ENCODE measurements at places on chromosomes 16 and 17.

DNA sequence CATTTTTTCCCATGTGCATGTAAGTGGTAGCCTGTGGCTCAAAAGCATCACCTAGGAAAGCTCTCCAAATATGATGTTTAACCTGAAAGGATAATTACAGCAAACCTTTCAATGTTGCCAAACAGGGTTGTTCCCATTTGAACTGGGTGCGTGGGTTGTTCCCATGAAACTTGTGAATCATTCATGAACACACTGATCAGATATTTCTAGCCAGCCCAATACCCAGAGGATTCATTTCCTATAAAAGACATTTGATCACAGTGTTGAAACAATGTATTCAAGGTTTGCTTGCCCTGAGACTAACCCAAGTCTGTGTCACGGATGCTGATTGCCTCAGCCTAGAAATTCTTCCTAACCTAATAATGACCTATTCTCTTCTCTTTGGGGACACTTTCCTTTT, 12.9 kb downstream of the KRT39 start:
- peak; percentile 48 for DNase-seq

DNA sequence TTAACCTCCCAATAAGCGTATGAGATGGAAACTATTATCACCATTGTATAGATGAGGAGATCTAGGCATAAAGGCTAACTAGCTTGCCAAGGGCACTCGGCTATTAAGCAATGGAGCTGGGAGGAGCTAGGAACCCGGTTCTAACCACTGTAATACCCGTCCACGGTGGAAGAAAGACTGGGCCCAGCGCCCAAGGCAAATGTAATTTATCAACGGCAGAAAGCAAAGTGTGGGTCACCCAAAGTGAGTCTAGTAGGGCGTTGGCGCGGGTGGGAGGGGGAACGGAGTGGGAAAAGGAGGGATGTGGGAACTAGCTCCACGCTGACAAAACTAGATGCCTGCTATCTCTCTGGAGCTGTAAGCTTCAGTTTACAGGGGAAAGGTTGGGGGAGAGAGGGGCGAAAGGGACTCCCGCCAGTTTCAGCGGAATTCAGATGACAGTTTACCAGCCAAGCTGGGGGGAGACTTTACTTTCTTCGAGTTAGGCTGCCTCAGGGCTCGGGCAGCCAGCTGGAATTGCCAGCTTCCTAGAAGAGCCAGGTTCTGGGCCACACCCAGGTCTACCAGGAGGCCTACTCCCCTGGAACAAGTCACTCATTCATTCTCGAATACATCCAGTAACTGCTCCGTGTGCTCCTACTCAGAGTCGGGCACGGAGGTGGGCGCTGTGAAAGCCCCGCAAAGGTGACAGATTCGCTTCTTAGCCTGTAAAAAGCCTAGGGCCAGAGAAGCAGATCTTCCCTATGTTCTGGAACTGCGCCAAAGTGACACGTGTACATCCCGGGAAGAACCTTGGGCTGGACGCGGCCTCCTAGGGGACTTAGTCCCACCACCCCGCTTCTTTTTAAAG, 837 bp downstream of the LRRC59 start:
- DNase-seq: peak; percentile 57

- peak; percentile 30 for DNase-seq
Measured at GRCh38 chr17:75692976-75693375, 25.8 kb downstream of the SAP30BP start.

DNA sequence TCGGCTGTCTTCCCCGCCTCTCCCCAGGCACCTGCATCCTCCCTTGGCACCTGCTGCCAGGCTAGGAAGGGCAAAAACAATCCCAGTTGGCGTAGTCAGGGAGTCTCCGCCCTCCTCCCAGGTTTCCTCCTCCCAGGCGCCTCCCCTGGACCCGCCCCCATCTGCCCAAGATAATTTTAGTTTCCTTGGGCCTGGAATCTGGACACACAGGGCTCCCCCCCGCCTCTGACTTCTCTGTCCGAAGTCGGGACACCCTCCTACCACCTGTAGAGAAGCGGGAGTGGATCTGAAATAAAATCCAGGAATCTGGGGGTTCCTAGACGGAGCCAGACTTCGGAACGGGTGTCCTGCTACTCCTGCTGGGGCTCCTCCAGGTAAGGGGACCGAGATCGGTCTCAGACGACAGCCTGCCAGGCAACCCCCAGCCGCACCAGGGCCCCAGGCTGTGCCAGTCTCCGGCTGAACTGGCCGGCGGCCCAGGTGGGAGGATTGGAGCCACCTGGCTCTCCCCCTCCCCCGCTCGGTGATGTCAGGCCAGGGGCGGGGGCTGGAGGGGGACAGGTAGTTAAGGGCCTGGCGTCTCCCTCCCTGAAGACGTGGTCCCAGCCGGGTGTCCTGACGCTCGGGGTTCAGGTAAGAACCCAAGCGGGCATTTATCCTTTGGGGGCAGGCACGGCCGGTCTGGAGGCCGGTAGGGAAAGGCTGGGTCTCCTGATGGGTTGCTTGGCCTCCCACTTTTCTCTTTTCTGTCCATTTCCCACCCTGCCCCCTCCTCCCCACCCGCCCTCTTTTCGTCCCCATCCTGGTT, at the start of gene GRB7:
GRB7 (plus strand) TSS at position 179 of the 808 bp plus-strand sequence. CDS start 4,364 bp downstream, outside the sequence.
- DNase-seq: no peak

- DNase-seq: peak; percentile 40
Measured at GRCh38 chr17:45828582-45829133, 16.0 kb upstream of the SPPL2C start.

DNA sequence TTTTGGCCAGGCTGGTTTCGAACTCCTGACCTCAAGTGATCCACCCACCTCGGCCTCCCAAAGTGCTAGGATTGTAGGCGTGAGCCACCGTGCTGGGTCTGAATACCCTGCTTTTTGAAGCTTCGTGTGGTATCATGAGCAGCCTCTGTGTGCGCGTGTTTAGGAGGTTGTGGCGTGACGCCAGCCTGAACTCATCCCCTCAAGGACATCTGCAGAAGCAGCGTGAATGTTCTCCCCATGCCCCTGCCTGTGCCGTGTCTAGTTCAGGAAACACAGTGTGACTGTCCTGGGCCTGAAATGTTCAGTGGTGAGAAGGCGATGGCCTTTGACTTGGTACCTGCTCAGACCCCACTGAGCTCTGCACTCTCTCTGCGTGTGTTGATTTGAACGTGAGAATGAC, 35.6 kb downstream of the RNF213 start:
- no peak for DNase-seq

DNA sequence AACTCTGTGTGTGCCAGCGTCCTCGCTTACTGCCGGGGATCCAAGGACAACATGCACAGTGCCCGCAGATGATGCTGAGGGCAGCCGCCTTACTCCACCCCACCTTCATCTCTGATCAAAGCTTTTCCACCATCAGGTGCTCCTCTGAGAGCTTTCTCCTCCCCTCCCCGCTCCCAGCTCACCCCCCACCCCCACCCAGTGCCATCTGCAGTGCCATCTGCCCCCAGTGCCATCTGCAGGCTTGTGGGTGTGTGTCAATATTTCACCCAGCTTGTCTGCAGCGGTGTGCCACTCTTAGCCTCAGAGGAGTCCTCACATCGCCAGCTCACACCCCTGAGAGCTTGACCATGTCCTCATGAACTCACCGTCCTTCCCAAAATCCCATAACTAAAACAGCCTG, 98.2 kb upstream of the NOL11 start:
- DNase-seq: no peak

DNA sequence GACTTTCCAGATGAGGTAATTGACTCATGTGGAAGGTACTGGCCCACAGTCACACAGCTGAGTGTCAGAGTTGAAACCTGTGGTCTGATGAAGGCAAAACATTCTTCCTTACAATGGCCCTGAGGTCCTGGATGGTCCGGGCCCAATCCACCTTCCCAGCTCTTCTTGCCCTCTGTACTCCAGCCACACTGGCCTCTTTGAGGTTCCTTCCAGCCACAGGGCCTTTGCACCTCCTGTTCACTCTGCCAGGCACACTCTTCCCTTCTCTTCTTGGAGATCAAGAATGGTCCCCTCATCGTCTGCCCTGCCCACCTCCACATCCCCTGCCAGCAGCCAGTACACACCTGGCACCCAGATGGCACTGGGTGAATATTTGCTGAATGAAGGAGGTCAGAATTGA, 6.5 kb upstream of the PEMT start:
- DNase-seq: no peak

DNA sequence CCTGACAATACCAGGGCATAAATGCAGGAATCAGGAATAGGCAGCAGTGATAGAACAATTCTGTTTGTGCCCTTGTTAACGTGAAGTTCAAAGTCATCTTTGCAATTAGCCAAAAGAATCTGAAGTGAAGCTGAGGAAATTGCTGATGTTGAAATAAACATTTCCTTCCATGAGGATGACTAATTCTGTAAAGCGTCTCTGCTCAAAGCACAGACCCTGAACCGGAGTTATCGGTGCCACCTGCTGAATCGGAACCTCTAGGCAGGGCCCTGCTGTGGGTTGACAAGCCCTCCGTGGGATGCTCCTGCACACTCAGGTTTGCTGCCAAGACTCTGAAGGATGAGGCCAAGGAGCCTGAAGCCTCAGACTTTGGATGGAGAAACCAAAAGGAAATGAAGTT, 37.0 kb upstream of the CDH1 start:
- peak; percentile 54 for DNase-seq

GRCh38 chr16:54341892-54342776, 55.5 kb upstream of the IRX3 start:
- no peak for DNase-seq

GRCh38 chr17:72097144-72097543, 23.7 kb upstream of the SOX9 start:
- DNase-seq: peak; percentile 92

GRCh38 chr17:41863074-41863848, 2.0 kb downstream of the KLHL11 start:
- DNase-seq: no peak

DNA sequence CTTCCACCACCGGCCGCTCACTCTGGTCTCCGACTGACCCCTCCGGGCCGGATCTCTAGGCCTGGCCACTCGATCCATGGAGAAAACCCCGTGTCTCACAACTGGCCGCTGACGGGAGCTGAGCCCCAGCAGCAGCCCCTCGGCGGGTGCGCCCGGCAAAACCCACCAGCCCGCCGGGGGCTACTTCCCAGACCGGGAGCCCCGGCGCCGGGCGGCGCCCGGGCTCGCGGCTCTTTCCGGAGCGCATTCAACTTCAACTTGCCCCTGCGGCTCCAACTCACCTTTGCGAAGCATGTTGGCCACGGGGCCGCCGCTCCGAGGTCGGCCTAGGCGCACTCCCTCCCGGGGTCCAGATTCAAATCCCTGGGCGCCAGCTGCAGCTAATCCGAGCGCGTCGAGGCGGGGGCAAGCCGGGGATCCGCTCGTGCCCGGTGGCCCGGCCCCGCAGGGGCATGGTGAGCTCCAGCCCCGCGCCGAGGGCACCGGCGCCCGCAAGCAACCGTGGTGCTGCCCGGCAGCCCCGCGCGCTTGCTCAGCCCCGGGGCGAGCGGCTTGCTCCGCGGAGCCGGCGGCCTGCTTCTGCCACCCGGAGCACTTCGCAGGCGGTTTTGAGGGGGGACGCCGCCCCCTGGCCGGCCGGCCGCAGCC, 438 bp downstream of the RTN4RL1 start:
- peak; percentile 18 for DNase-seq

DNA sequence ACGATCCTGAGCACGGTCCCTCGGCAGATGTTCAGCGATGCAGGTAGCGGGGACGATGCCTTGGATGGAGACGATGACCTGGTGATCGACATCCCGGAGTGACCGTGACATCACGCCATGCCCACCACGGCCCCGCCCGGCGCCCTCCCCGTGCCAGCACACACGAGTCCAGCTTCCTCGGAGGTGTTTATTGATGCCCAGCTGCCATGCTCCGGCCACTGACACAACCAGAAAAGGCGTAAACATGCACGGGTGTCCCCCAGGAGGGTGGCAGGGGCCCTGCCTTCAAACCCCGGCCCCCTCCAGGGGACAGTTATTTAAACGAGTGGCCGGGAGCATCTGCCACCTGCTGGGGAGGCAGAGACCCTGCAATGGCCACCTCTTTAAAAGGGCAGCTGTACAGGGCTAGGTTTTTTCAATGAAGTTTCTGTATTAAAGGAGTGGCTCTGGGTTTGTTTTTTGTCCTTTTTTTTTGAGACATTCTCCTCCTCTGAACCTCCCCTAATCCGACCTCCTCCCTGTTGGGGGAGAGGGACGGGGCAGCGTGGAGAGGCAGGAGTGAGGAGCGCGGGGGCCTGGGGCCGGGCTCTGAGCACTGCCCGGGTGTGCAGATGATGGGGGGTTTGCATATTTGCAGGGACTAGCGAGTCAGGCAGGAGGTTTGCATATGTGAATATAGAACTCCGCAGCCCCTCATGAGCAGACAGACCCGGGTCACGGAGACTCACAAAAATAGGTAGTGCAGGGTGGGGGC, 5.3 kb downstream of the DOC2A start:
- DNase-seq: peak; percentile 40

- no peak for DNase-seq
Measured at GRCh38 chr16:10566613-10567012, 13.8 kb downstream of the EMP2 start.

DNA sequence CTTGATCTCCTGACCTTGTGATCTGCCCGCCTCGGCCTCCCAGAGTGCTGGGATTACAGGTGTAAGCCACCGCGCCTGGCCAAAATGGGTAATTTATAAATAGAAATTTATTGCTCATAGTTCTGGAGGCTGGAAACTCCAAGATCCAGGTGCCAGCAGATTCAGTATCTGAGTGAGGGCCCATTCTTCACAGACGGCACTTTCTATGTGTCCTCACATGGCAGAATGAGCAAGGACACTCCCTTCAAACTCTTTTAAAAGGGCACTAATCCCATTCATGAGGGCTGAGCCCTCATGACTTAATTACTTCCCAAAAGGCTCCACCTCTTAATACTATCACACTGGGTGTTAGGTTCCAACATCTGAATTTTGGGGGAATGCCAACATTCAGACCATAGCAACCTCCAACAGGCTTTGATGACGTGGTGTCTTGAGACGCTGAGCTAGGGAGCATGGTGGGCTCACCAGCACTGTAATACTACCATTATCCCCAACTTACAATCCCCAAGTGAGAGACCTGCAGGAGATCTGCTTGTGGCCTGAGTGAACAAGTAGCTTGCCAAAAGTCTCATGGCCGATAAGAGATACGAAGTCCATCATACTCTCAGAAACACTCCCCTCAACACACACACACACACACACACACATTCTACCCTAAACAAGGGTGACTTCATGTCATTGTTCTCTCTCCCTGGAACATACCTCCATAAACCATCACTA, 8.5 kb downstream of the CMTM4 start:
- DNase-seq: no peak

DNA sequence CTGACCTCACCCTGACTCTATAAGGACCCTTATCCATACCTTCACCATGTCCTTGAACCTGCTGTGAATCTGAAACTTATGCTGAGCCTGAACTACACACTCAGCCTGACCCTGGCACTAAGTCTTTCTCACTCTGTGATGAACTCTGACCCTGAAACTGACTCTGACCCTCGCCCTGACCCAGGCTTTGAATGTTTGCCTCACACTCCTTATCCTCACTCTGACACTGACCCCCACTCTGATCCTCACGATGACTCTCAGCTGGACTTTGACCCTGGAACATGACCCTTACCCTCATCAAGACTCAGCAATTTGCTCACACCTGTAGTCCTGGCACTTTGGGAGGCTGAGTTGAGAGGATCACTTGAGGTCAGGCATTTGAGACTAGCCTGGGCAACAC, 4.4 kb downstream of the AHSP start:
- DNase-seq: no peak
